ENCODE measurements at places on chromosomes 12 and 14. TPM values are rescaled to one million over a fixed set of nuclear protein-coding genes. Genes with fewer than 3 reads are reported as not detected.

The CFAP251 gene
- total RNA-seq: 4.2 TPM

GRCh38 chr12:49693931-49694444 is 13.2 kb downstream of the FMNL3 start:
- DNase-seq: no peak

GRCh38 chr14:83994020-83994419 is 1535.9 kb upstream of the FLRT2 start:
- DNase-seq: no peak

DNA sequence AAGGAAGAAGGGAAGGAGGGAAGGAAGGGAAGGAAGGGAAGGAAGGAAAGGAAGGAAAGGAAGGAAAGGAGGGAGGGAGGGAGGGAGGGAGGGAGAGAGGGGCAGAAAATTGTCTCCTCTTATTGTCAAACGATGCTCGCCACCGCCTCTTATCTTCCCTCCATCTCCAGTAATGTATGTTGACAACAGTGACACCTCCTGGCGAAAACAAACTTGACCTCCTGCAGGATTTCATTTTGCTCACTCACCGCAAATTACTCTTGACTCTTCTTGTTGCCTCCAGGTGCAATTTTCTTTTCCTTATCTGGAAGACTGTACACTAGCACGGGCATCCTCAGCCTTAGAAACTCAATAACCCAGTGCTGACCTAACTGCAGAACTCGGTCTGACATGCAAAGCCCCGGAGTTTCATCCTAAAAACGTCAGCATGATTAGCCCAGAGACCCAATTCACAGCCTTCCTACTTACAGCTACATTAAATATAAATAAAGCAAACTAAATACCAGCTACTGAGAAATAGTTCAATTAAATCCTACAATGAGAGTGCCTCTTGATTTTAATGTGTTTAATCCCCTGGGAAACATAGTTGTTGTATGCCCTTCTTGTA is 512.4 kb upstream of the TMPO start:
- DNase-seq: peak; percentile 33

DNA sequence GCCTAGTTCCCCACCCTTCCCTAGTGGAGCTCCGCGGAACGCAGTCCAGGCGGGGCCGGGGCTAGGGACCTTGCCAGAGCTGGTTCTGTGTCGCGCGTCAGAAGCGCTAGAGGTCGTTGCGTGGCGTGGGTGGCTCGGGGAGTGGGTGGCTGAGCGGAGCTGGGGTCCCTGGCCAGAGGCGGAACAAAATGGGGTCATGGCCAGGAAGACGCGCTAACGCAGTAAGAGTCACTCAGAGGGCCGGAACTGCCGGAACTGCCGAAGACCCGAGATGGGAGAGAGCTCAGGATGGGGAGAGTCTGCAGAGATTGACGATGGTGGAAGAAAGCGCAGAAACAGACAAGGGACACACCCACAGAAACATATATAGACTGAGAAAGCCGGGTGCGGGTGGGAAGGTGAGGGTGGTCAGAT is 4.8 kb downstream of the DGKA start:
- DNase-seq: no peak

GRCh38 chr14:67943947-67944346 is 124.4 kb downstream of the RAD51B start:
- DNase-seq: peak; percentile 80

Data from dermis microvascular lymphatic vessel endothelial cell (primary cell).